ENCODE measurements at places on chromosomes 5 and 9.

DNA sequence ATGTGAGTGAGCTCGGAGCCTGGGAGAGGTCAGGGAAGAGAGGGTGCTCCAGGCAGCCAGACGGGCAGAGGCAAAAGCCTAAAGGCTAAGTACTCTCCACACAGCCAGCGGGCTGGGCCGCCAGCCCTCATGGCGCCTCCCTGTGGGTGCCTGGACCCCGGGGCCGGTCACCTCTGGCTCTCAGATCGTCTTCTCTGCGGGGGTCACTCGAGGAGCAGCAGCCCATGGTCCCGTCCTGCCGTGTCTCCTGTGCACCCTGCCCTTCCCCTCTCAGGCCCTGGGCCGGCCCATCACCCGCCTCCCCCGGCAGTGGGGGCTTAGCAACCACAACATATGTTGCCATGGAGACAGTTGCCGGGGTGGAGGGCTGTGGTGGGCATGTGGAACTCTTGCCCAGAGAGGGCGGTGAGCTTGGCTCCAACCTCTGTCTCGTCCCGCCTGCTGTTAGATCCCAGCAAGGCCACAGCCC is 4.2 kb downstream of the AK1 start:
- DNase-seq: no peak

- no peak for DNase-seq
These were observed 86.7 kb upstream of the TAS2R1 start for GRCh38 chr5:9716838-9717281.

- no peak for DNase-seq
These were observed 332.0 kb downstream of the RFX3 start for GRCh38 chr9:3193791-3194190.

DNA sequence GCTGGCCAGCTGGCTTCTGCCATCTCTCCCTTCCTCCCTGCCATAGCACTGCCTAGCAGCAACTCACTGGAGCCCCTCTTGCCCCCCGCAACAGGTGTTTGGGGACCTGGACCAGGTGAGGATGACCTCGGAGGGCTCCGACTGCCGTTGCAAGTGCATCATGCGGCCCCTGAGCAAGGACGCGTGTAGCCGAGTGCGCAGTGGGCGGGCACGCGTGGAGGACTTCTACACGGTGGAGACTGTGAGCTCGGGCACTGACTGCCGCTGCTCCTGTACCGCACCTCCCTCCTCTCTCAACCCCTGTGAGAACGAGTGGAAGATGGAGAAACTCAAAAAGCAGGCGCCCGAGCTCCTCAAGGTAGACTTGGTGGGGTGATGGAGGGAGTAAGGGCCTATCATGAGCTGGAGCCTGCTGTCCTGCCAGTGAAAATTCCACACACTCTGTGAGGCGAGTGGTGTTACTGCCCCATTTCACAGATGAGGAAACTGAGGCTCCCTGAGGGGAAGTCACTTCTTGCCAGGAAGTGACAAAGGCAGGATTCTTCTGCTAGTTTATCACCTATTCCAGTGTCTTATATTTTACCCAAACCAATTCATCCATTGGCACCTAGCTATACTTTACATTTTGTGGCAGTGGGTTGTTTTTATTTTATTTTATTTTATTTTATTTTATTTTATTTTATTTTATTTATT is 10.1 kb downstream of the OLFML2A start:
- no peak for DNase-seq

GRCh38 chr5:100790951-100791350 is 112.1 kb downstream of the ST8SIA4 start:
- no peak for DNase-seq

DNA sequence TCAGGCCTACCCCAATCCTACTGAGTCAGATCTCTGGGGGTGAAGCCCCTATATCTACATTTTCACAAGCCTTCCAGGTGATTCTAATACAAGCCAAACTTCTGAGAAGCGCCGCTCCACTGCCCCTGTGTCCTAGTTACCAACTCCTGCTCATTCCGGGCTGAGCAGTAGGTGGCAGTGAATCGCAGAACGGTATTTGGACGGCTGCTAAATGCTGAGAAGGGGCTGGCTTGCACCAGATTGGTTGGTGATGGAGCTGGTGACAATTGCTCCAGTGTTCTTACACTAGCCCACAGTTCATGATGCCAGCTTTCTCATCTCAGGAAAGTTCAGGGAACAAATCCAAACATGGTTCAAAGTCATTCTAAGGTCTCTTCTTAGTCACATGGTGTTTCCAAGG is 31.1 kb upstream of the FGF1 start:
- no peak for DNase-seq

DNA sequence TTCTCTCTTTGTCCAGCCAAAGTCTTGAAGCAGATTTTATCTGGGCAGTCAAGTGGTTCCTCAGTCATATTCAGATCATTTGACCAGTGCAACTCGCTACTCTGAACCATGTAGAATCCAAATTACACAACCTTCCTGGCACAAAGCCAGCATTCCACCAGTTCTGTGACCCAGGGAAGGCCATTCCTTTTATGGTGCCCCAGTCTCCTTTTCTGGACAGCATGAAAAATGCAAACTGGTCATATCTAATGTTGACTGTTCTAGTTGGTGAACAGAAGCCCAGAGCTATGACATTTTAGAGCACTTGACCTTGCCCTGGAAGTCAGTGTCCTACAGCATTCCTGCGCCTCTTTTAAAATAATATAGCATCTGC is 364.6 kb downstream of the BRINP1 start:
- DNase-seq: no peak

- no peak for DNase-seq
These were observed 86.4 kb downstream of the INIP start for GRCh38 chr9:112631313-112632070.

DNA sequence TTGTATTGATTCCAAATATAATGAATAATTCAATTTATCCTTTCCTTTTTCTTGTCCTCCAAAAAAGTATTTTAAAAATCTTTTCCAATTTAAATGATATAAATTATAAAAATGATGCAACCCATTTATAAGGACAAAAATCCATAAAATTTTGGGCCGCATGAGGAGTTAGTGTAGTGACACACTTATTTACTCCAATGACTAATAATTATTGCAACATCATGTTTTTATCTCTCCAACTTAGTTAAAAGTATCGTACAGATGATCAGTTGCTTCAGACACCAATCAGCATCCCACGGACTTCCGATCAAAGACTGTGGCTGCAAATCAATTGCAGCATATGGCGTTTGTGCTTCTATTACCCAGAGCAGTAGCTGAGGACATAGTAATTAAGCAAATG is 58.6 kb downstream of the HTR4 start:
- DNase-seq: no peak

GRCh38 chr5:158990979-158991775 is 108.5 kb downstream of the EBF1 start:
- no peak for DNase-seq

GRCh38 chr5:42943931-42944631 is 96.0 kb downstream of the ANXA2R start:
- DNase-seq: no peak

All from hematopoietic multipotent progenitor cell treated with erythropoietin and hydrocortisone succinate and interleukin-3 and kit ligand, for 17 days (in vitro differentiated cells).